Activated CD4-positive, alpha-beta T cell treated with anti-CD3 and anti-CD28 coated beads for 36 hours (primary cell): ENCODE measurements at places on chromosomes 2 and 18.

DNA sequence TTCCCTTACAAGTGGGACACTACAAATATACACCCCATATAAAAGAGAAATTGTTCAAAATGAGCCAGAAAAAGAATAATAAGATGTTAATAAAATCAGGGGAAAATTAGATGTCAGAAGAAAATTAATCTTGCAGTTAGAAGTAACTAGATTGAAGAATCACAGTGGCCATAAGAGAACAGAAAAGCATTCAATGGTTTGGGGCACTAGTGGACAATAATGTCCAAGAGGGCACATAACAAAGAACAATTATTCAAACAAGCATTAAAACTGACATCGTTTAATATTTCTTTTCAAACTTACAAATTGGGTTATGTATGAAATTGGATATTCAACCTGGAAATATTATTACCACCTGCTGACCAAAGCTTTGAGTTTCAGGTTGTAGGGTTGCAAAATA lies 12.9 kb downstream of the TCF4 start:
- DNase-seq = no peak

GRCh38 chr2:205967391-205968075 lies 118.4 kb downstream of the INO80D start:
- DNase-seq = no peak

DNA sequence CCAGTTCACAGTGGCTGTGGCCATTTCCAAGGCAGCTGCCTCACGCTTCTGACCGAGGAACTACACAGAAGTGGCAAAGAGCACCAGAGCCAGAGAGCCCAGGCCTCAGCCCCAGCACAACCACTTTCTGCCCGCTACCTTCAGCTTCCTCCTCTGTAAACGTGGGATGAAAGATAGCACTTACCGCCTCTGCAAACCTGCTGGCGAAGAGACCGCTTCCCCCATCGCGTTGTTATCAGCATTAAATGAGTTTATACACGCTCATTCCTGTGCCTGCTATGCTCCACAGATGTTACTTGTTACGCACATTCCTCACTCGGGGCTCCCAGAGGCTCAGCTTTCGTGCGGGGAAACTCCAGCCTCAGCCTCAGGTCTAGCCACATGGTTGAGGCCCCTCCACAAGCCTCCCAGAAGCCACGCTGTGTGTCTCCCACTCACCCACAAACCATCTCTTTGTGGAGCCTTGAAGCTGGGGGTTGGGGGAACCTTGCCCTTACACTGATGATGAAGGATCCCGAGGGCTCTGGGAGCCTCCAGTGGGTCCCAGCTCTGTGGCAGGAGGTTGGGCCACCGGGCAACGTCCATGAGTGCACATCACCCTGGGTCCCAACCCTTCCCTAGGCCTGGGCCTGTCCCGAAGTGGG lies 63.3 kb upstream of the SMAD7 start:
- peak; percentile 3 for DNase-seq

GRCh38 chr18:56662502-56662901 lies 11.3 kb downstream of the WDR7 start:
- no peak for DNase-seq
